ENCODE measurements at places on chromosomes 3 and 15.

GRCh38 chr3:27431116-27431515, 53.1 kb downstream of the SLC4A7 start:
- no peak for DNase-seq

GRCh38 chr3:116280130-116280740, 165.1 kb downstream of the LSAMP start:
- DNase-seq: no peak

- no peak for DNase-seq
These were observed 59.3 kb upstream of the CHMP2B start for GRCh38 chr3:87167628-87168456.

DNA sequence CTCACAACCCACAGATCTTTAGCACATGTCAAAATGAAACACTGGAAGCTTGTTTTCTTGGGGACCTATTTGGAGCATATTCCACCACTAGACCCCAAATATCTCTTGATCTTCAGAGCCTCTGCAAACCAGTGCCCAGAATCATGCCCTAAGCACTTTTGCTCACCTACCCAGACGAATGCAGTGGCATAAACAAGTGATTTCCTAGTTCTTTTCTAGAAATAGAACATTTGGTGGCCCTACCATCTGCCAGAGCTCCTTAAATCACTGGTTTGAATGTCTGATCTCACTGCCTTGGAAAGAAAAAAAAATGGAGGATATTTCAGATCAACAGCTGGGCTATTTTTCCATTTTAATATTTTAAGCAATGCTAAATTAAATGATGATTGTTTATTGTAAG, 5.3 kb downstream of the ZIC4 start:
- DNase-seq: no peak

- peak; percentile 18 for DNase-seq
These were observed 4.8 kb downstream of the PAQR9 start for GRCh38 chr3:142958707-142959106.

DNA sequence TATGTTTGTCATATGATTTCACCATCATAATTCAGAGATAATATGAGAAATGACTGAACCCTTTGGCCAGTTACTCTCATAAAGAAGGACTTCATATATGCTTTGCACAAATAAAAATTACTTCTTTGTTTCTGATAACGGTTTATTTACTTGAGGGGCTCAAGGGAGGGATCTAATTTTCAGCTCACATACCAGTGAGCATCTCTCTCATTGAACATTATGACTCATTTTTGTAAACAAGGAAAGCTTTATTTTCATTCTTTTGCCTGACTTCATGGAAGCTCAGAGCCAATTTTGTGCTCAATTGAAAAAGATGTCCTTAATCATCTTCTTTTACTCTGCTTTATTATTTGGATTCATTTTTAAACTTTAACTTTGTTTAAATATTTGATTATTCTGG, 5.8 kb downstream of the NLGN1 start:
- no peak for DNase-seq
